Left kidney (tissue), 8 donors: ENCODE measurements at places on chromosomes 6 and 20.
A peak's percentile ranks its signal among the peaks of the same experiment; 100 is the strongest.

GRCh38 chr20:64246616-64247306 is 8.8 kb upstream of the PCMTD2 start:
- no peak for DNase-seq

- DNase-seq, result no peak
Measured at GRCh38 chr6:155309150-155309549, 5.1 kb downstream of the TFB1M start.

GRCh38 chr6:39614393-39614950 is 110.7 kb downstream of the KIF6 start:
- no peak for DNase-seq

GRCh38 chr6:3193102-3193849 is 34.2 kb downstream of the TUBB2B start:
- DNase-seq, result no peak

DNA sequence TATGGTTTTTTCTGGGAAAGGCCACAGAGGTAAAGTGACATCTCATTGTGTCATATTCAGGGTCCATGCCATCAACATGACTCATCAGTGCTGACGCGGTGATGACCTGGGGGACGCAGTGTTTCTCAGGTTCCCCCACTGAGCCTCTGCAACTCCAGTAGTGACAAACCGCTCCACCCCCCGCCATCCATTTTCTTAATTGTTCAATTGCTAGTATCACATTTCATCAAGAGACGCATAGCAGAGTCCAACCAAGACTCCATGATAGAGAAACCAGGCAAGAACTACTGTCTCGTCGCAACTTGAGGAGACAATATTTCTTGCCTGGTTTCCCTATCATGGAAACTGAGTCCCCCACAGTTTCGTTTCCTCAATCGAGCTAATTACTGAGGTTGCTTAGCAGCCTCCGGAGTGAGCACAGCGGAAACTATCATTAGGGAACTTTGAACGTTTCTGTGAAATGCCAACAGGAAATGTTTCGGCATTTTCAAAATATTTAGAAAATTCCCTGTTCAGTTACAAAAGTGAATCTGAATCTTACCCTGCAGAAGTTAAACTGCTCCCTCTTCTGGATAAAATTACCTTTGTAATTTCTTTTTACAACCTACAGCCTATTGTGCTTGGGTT is 12.2 kb upstream of the SERPINB1 start:
- peak; percentile 77 for DNase-seq

GRCh38 chr6:148874698-148875293 is 128.0 kb downstream of the UST start:
- no peak for DNase-seq

DNA sequence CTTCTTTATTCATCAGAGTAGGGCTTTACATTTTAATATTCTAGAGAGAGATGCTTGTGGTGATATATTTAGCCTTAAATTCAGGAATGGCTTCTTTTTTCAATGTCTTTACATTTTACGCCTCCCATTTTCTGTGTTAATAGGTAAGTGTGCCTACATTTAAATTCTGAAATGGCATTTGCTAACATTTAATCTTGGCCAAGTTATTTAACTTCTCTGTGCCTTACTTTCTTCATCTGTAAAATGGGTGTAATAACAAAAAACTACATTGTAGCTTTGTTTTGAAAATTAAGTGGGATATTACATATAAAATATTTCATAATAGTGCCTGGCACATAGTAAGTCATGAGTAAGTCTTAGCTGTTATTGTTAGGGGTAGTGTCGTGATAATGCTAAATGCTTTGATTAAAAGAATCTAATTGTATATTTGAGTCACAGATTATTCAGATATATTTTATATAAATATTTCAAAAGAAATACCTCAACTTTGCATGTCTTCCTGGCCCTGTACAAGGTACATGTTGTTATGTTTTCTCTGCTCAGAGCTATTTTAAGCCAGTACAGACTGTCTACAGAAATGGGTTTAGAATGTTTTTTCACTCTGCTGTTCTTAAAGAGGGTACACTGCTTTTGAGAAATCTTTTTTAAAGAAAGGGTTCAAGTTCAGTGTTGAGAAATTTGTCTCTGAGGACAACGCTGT is 18.8 kb downstream of the CARMIL1 start:
- DNase-seq, result no peak

- no peak for DNase-seq
Measured at GRCh38 chr6:31689249-31690110, 8.6 kb upstream of the LY6G5C start.

- no peak for DNase-seq
Measured at GRCh38 chr6:53461696-53462095, 83.2 kb downstream of the GCLC start.

GRCh38 chr6:81485395-81485794 is 267.1 kb downstream of the TENT5A start:
- no peak for DNase-seq

DNA sequence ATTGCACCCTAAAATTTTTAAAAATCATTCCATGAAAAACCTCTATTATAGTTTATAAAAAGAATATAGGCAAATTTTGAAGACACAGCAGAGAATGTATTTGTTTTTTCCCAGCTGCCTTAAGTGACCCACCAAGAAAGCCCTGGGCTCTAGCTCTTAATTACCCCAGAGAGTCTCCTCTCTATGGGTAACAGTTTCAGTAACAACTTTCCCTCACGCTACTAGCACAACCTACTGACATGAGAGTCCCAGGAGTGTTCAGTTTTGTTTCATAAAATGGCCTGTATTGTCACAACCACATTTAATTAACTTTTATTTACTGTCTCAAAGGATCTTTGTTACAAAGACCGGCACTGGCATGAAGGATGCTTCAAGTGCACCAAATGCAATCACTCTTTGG is 41.5 kb downstream of the FHL5 start:
- no peak for DNase-seq

- DNase-seq, result no peak
Measured at GRCh38 chr6:136079701-136080565, 170.2 kb downstream of the MTFR2 start.

- DNase-seq, result no peak
Measured at GRCh38 chr6:68328156-68328555, 306.9 kb upstream of the ADGRB3 start.

GRCh38 chr20:4086771-4087687 is 71.7 kb upstream of the RNF24 start:
- DNase-seq, result no peak

- DNase-seq, result no peak
Measured at GRCh38 chr6:8683204-8683603, 247.9 kb upstream of the SLC35B3 start.

GRCh38 chr20:32365564-32365963 is 7.4 kb downstream of the ASXL1 start:
- DNase-seq, result no peak

DNA sequence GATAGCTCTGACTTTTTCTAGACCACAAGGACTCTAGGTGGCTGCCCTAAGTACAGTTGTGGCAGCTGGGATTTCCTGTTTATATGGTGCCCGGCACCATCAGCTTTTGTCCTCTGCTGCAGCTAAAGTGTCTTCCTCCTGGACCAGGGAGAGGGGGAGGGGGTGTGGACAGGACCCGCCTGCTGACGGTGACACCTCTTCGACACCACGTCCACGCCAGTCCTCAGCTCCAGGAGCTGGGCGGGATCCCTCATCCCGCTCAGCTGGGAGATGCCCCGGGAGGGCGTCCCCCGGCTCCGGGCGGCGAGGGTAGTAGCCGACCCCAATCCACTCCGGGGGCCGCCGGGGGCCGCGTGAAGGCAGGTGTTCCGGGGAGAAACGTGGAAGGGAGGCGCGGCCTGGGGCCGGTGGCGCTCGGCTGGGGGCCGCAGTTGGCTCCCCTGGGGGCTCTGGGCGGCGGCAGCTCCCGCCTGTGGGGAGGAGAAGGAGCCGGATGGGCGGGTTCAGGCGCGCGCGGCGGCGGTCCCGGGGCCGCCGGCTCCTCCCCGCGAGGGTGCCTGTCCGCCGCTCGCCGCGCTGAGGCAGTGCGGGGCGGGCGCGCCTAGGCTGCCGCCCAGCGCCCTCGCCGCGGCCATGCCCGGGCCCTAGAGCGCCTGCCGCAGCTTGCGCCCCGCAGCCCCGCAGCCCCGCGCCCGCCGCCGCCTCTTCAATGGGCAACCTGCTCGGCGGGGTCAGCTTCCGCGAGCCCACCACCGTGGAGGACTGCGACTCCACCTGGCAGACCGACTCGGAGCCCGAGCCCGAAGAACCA is at the start of gene OGFRL1:
Gene OGFRL1, plus strand, starts transcription at position 584 of the 811 bp plus-strand sequence. Its CDS starts 126 bp downstream, at position 710.
- DNase-seq, result peak; percentile 70

- no peak for DNase-seq
Measured at GRCh38 chr20:3161316-3162079, 1.8 kb upstream of the FASTKD5 start.

GRCh38 chr20:51607170-51607569 is 64.7 kb upstream of the NFATC2 start:
- DNase-seq, result no peak

DNA sequence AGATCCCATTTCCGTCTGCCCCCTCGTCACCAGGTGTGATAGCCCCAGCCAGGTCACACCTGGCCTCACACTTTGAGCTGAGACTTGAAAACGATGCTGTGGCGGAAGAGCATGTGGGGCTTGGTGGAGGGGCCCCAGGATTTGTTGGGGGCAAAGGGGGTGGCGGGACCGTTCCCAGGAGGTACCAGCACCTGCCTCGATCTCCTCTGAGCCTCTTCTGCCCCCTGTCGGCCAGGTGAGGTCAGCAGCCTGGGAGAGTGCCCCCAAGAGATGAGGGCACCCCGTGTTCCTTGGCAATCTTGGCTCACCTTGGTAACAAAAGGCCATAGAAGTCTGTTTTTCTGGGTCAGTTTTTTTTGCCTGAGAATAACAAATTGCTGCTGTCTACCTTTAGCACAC is 25.4 kb downstream of the SPATA2 start:
- no peak for DNase-seq

DNA sequence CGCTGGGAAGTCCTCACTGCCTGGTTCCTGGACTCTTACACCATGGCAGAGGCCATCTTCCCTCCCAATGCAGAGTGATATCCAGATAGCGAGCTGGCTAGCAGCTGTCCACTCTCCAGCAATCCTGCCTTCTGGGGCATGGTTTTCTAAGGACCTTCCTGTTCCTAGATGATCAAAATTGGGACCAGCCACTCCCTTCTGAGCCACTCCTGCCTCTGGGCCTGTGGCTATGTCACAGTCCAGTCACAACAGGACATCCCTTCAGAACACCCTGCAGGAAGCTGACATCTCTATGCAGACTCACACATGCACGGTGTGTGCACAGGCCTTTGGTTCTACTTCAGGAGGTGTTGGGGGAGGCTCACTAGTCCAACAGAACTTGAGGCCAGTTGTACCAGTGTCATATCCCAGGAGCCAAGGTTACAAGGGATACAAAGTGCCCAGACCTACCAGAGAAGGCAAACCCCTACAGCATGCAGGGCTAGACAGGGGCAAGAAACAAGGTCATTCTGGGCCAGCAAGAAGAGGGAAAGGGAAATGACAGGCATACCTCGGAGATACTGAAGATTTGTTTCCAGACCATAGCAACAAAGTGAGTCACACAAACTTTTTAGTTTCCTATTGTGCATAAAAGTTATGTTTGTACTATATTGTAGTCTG is 2.7 kb upstream of the MCCD1 start:
- DNase-seq, result no peak

GRCh38 chr6:156057869-156058268 is 602.2 kb upstream of the NOX3 start:
- DNase-seq, result no peak

GRCh38 chr6:53938810-53939209 is 144.0 kb downstream of the LRRC1 start:
- DNase-seq, result no peak

DNA sequence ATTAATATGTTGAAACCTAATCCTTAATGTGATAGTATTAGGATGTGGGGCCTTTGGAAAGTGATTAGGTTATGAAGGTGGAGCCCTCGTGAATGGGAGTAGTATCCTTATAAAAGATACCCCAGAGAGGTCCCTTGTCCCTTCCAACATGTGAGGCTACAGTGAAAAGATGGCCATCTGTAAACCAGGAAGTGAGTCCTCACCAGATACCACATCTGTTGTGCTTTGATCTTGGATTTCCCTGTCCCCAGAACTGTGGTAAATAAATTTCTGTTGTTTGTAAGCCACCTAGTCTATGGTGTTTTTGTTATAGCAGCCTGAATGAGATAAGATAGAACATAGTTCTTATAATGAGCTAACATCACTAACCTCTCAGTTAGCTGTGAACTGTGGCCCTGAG is 16.6 kb upstream of the CALHM6 start:
- no peak for DNase-seq
